ENCODE measurements at places on chromosomes 5 and 9.

GRCh38 chr9:92711844-92712243 is 41.9 kb upstream of the IPPK start:
- DNase-seq = no peak

- DNase-seq = no peak
Observed at GRCh38 chr5:177103523-177104253, 17.0 kb downstream of the FGFR4 start.

DNA sequence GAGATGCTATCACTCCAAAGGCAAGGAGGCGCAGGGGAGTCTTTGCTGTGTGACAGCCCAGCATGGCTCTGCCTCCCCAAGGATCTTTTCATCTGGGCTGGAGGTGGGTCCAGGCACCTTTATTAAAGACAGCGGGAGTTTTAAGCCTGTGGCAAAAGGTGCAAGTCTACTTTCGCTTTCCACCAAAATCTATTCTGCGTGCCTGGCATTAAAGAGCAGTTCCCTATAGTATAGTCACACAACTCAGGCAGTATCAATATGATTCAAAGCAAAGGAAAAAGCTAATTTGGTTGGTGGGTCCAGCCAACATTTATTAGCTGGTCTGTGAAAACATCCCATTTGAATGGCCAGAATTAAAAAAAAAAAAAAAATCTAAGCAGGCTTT is 398.7 kb downstream of the EBF1 start:
- no peak for DNase-seq

GRCh38 chr9:109555215-109555614 is 57.1 kb upstream of the PTPN3 start:
- DNase-seq = no peak

- DNase-seq = no peak
Observed at GRCh38 chr9:92378865-92379560, 25.4 kb downstream of the OGN start.

- no peak for DNase-seq
Observed at GRCh38 chr9:96279932-96280331, 22.0 kb downstream of the HSD17B3 start.

DNA sequence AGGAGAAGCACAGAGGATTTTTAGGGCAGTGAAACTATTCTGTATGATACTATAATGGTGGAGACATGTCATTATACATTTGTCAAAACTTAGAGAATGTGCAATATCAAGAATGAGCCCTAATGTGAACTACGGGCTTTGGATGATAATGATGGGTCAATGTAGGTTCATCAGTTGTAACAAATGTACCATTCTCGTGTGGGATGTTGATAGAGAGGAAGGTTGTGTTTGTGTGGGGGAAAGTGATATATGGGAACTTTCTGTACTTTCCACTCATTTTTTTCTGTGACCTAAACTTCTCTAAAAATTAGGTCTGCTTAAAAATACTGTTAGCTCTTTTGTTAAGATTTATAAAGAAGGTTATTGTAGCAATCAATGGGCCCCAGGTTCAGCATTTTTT is 138.9 kb downstream of the SPATA31D1 start:
- no peak for DNase-seq

GRCh38 chr9:18114559-18115475 is 359.1 kb upstream of the ADAMTSL1 start:
- no peak for DNase-seq

DNA sequence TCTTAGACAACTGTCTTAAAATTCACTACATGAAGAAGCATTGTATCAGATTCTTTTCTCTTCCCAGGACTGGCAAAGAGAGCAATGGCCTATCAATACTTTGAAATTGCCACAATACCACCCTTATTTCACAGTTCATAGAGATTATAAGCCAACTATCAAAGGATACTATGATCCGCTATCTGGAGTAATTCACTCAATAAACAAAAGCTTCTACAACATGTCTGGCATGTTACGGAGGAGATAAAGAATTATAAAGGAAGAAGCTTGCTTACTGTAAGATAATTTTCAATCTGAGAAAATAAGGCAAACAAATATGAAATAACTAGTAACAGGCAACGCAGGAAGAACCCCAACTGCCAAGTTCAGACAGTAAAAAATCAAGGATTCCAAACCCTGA is 114.8 kb downstream of the GNAQ start:
- no peak for DNase-seq

DNA sequence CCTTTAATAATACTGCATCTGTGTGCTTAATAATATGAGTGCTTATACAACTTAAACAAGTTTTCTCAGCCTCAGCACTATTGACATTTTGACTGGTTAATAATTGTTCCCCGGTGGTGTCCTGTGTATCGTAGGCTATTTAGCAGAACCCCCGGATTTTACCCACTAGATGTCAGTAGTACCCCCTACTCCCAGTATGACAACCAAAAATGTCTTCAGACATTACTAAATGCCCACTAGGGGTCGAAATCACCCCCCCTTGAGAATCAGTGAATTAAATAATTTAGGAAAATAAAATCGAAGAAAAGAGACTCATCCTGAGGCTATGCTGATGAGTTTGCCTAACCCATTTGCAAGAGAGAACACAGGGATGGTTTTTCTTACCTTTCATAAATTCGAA is 166.3 kb downstream of the ATP10B start:
- DNase-seq = no peak

Data from CD4-positive, alpha-beta T cell treated with Interferon gamma for 1 hour (primary cell).